Ovary (tissue), 10 donors: ENCODE measurements at places on chromosomes 13 and 19. TPM values are rescaled to one million over a fixed set of nuclear protein-coding genes. Genes with fewer than 3 reads are reported as not detected.

Gene S1PR5
- polyA plus RNA-seq = 0.33 TPM

Gene SCGB2B2
- 0.11 TPM for polyA plus RNA-seq

Gene LILRB5
- polyA plus RNA-seq = 1.8 TPM

Gene RNF225
- polyA plus RNA-seq = not detected

Gene DACH1
- polyA plus RNA-seq = 1.7 TPM

Gene C19orf81
- not detected for polyA plus RNA-seq

Gene ADGRL1
- polyA plus RNA-seq = 6.7 TPM

Gene SRRM5
- 0.25 TPM for polyA plus RNA-seq

Gene ZNF888
- 3.3 TPM for polyA plus RNA-seq

Gene ALOX5AP
- polyA plus RNA-seq = 41.6 TPM

Gene ADGRE3
- polyA plus RNA-seq = not detected

Gene PSG11
- not detected for polyA plus RNA-seq

Gene VSTM1
- polyA plus RNA-seq = not detected

Gene IL11
- polyA plus RNA-seq = not detected

Gene SBSN
- polyA plus RNA-seq = not detected

Gene ERICH6B
- not detected for polyA plus RNA-seq

Gene ADGRE1
- polyA plus RNA-seq = 0.05 TPM

Gene OR7A5
- polyA plus RNA-seq = not detected

Gene UBAC2
- 87.5 TPM for polyA plus RNA-seq

Gene URI1
- 39.8 TPM for polyA plus RNA-seq

Gene CPT1C
- 12.9 TPM for polyA plus RNA-seq

Gene KLK10
- polyA plus RNA-seq = 15.7 TPM

Gene ANGPTL8
- polyA plus RNA-seq = not detected

Gene ENOX1
- polyA plus RNA-seq = 8.2 TPM

Gene HS6ST3
- 0.23 TPM for polyA plus RNA-seq

Gene TJP3
- 0.46 TPM for polyA plus RNA-seq

Gene C19orf38
- polyA plus RNA-seq = 1.0 TPM

Gene TEX29
- polyA plus RNA-seq = 0.25 TPM

Gene S1PR4
- polyA plus RNA-seq = 1.0 TPM

Gene SPATA13
- 11.1 TPM for polyA plus RNA-seq

Gene HCST
- 8.5 TPM for polyA plus RNA-seq

Gene ZSCAN18
- 32.1 TPM for polyA plus RNA-seq

Gene FFAR1
- polyA plus RNA-seq = 0.32 TPM

Gene CD209
- 26.1 TPM for polyA plus RNA-seq

Gene KLK14
- 0.10 TPM for polyA plus RNA-seq

Gene LRRC8E
- polyA plus RNA-seq = 0.97 TPM

Gene KCNC3
- 0.45 TPM for polyA plus RNA-seq
